Fibroblast of skin of right biceps (primary cell): ENCODE measurements at places on chromosomes 13 and 19.

DNA sequence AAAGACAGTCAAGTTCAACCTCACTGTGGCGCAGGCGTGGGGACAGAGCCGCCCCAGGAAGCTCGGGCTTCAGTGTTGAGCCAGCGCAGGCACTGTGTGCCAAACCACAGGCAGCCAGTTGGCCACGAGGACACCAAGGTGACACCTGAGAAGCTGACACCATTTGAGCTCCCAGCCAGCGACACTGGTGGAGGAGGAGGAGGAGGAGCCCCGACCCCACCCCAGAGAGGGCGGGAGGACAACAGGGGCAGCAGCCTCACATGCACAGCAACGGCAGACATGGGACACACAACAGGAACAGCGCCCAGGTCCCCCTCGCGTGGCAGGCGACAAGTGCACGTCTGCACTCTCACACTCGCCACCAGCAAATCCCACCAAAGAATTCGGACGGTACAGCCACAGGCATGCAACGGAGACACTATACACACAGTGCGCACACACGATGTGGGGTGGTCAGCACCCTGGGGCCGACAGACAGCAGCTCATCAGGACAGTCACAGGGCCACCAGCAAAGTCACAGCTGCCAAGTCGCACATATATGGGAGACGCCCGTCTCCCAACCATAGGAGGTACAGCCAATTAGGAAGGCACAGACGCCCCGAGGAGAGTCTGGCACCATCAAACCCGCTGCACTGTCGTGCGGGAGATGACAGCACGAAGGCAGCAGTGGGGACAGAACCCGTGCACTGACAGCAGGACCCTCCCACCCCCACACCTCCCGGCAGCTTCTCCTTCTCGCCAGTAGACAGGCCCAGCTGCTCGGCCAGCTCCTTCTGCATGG is 3.4 kb downstream of the EIF3G start:
- DNase-seq: no peak

- no peak for DNase-seq
Observed at GRCh38 chr13:69300131-69300530, 807.5 kb upstream of the ATXN8OS start.

GRCh38 chr19:48310227-48310626 is 15.1 kb upstream of the EMP3 start:
- DNase-seq: no peak

DNA sequence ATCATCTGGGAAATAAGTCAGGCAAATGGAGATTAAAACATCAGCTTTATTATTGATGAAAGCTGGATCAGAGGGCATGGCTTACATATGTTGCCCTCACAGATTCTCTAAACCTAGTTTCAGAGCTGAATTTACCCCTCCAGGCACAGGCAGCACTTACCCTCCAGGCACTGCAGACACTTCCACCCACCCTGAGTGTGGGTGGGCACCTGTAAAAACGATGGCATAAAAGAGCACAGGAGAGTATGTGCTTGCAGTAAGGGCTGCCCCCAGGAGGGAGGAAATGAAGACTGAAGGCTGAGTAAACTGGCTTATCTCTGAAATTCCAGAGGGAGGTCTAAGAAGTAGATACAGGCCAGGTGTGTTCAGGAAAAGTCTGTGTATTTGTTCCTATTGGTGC is 185.0 kb upstream of the HTR2A start:
- no peak for DNase-seq

- DNase-seq: no peak
Observed at GRCh38 chr13:33624740-33625139, 193.2 kb upstream of the RFC3 start.

- DNase-seq: no peak
Observed at GRCh38 chr19:39871886-39872866, 26.0 kb upstream of the FBL start.

DNA sequence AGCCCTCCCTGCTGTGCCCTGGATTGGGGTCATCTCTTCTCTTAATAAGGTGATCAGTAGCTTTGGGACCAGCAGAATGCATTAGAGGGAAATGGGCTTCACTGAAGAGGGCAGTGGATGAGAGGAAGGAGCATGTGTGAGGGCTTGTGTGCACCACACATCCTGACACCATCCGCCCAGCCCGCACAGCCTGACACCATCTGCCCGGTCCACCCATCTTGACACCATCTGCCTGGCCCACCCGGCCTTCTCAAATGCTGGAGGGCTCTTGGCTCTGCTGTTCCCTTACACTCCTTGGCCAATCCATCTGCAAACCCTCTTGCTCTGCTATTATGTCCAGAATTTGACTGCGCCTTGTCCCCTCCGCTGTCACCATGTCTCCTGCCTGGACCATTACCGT is 41.8 kb downstream of the BICRA start:
- no peak for DNase-seq
